ENCODE measurements at places on chromosomes 3 and 15.

DNA sequence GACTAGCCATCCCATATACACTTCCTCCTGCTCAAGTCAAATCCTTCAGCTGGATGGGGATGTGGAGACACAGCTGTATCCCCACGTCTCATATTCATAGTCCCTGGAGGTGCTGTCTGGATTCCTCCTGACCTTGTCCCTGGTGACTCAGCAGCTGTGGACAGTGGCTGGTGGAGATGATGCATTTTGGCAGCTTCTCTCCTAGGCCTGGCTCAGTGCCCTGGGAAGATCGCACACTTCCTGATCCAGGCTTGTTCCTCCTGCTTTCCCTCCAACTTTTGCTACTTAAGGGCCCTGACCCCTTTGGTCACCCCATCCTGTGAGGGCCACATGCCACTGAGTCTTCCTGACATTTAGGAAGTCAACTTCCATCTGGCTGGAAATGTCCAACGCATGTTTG, 44.4 kb downstream of the ADAMTSL3 start:
- DNase-seq: no peak

GRCh38 chr3:143352850-143353550, 233.4 kb downstream of the CHST2 start:
- DNase-seq: peak; percentile 11

GRCh38 chr3:62727536-62727935, 147.7 kb downstream of the CADPS start:
- DNase-seq: no peak

- DNase-seq: no peak
Measured at GRCh38 chr3:106256249-106256957, 387.6 kb upstream of the CBLB start.

DNA sequence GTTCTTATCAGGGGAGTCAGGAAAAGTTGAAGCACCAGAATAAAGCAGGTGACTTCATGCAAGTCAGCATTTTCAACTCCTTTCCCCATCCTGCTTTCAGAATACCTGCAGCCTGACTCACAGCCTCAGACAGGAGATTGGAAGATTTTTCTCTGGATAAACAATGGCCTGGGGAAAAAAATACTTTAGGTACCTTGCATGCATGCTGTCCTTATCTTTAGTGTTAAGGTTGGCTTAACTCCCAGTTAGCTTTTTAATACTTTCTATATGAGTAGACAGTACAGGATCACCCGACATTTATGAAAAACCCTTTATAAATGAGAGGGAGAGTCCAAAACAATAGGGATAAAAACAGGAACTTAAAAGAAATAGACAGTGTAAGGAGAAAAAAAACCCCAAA, 53.6 kb downstream of the PAK2 start:
- no peak for DNase-seq

DNA sequence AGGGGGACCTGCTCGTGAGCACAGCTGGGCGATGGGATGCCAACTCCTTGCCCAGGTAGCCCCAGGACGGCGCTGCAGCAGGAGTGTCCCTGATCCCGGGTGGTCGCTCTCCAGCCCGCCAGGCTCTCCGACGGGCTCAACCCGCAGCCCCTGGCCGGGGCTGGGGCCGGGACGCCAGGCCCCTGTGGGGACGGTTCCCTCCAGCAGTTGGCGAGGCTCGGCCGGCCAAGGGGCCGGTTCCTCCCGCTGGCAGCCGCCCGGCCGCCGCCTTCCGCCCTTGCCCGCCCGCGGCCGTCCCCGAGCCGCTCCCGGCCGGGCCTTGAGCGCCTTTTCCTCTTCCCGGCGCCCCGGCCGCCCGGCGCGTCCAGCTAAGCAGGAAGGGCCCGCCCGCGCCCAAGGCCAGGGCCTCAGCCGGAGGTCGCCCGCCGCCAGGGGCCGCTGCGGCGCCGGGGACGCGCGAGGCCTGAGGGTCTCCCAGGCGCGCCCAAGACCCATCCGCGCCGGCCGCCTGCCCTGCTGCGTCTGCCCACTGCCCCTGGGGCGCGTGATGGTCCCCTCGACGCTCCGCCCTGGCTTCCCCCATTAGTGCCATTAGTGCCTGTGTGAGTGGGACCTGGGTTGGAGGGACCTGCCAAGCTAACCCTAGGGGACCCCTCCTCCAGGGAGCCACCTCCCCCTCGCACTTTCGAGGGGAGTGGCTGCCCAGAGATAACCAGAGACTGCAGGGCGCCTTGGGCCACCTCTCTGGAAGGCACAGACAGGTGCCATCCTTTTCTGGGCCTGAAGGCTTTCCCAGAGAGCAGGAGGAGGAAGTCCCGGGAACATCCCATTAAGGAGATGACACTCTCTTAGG, 106.4 kb downstream of the FBLN2 start:
- peak; percentile 62 for DNase-seq

GRCh38 chr3:185094697-185095096, 58.2 kb downstream of the C3orf70 start:
- peak; percentile 51 for DNase-seq

DNA sequence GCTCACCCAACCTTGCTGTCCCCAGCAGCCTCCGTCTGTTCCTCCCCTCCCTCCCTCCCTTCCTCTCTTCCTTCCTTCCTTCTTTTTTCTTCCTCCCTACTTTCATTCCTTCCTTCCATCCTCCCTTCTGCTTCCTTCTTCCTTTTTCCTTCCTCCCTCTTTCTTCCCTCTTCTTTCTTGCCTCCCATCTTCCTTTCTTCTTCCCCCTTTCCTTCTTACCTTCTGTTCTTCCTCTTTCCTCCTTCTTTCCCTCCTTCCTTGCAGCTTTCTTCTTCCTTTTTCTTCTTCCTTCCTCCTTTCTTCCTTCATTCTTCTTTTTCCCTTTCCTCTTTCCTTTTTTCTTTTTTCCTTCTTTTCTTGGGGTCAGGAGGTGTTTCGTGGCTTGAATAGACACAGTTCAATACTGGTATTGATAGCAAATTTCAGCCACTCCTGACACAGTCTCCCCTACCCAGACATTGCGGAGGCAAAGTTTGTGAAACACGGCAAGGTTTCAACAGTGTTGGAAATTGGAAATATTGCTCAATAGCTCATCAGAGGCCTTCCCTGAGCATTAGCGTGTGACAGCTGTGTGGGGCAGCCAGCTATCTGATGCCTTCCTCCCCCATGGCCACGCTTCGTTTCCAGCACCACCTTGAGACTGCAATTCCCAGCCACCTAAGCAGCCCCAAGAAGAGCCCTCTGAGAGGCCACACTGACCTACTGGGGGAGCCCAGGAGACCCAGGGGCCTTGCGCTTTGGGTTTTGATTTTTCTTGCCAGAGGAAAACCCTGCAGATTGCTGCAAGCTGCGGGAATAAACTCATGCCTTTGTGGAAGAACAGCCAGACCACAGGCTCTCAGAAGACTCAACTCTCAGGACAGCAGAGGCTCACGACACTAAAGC, 82.2 kb downstream of the KLF15 start:
- no peak for DNase-seq

- DNase-seq: no peak
Measured at GRCh38 chr15:74318376-74319137, 48.9 kb downstream of the CYP11A1 start.

GRCh38 chr3:49674497-49674983, 389 bp downstream of the APEH start:
- DNase-seq: peak; percentile 35

DNA sequence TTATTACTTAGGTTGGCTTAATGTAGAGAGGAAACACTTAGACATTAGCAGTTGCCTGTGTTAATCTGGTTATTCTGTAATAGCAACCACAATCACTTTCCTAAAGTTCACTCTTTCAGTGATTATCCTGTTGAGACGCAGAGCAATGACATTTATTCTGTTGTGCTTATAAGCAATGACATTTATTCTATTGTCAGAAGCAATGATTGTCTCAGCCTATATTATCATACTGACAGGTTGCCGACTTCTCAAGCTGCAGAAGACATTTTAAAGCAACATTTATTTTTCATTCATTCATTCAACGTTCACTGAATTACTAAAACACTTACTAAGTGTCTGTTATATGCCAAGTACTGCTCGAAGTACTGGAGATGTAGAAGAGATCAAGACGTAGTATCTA, 193.5 kb upstream of the SLITRK3 start:
- DNase-seq: no peak

DNA sequence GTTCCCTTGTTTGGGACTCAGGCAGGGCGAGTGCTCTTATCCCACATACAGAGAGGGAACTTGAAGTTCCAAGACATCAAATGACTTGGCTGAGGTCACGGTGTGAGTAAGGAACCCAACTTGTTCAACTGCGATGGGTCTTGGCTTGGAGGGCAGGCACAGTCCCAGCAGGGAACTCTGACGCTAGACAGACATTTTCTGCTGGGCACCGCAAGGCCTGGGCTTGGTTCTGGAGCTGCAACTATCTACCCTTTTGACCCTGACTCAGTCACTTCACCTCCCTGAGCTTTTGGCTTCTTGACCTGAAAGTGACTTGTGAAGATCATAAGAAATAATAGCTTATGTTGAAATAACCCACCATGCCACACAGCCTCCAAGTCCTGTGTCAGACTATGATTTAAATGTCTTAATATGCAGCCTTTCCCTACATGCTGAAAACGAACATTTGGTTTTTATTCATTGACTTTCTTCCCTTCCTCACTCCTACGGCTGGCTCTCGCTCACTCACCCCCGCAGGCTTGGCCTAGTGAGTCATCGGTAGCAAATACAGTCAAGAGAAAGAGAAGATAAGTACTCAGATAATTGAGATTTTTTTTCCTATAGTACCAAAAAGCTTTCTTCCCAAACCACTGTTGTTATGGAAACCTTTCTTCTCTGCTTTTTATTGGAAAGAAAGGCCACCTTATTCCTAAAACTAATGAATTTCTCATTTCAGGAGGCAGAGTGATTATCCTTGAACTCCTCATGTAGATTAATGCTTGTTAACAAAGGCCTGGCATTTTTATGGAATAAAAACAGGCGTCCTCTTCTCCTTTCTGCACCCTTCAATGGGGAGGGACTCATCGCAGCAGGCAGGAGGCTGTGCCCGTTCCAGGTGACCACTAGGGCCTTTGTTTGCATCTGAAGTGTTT, 178.4 kb downstream of the ATP10A start:
- no peak for DNase-seq

DNA sequence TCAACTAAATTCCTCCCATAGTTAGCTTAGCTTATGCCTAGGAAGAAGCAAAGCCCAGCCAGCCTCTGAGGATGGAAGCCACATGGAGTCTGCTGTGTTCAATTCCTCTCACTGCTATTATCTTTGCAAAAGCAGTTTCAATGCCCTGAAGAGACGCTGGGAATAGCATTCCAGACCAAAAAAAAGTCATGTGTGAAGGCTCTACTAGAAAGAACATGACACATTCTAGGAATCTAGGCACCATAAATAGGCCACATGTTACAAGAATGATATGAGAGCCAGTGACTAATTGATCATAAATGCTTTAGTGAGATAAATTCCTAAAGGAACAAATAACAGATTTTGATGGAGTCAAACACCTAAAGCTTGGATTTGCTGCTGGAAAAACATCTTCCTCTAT, 800.8 kb downstream of the TUSC7 start:
- no peak for DNase-seq

DNA sequence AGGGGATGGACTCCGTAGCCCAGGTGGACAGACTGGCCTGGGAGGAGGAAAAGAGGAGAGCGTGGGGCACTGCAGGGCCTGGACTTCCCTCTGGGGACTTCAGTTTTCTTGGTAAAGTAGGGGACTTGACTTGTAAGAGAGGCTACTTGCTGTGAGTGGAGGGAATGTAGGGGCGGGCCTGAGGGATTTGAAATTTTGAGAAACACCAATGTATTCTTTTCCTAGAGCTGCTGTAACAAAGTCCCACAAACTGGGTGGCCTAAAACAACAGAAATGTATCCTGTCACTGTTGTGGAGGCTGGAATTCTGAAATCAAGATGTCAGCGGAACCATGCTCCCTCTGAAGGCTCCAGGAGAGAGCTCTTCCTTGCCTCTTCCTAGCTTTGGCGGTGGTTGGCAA, 5.8 kb upstream of the HEG1 start:
- DNase-seq: no peak

GRCh38 chr3:33439546-33440327, 468 bp downstream of the UBP1 start:
- DNase-seq: peak; percentile 43

Measured in WERI-Rb-1 (cell line).